ENCODE measurements at places on chromosomes 6 and 20.
A peak's percentile ranks its signal among the peaks of the same experiment; 100 is the strongest.

GRCh38 chr6:108768166-108768555 lies 80.1 kb upstream of the ARMC2 start:
- no peak for DNase-seq

DNA sequence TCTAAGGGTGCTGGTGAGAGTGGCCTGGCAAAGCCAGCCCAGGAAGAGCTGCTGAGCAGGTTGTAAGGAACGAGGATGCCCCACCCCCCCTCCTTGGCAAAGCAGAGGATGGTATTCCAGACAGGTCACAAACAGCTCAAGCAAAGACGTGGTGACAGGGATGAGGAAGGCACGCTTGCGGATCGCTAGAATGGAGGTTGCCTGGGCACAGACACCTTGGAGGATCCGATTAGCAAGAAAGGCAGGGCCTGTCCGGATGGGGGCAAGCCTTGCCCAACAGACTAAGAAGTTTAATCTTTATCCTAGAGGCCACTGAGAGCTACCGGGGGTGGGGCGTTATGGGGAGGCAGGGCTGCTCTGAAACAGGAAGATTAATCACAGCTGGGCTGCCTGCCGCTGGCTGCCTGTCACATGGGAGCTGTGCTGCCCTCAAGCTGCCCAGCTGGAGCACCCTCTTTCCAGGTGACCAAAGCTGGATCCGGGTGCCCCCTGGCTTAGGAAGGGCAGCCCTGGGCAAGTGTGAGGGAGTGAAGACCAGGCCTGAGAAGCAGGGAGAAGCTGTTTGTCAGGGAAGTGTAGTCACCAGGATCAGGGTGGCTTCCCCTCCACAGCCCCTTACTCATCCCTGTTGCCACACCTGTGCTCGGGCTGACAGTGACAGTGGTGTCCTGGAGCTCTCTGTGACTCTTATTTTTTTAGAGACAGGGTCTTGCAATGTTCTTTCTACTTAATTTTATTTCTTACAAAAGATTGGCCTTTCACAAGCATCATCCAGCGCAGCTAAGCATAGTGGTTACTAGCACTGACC lies 9.1 kb upstream of the MAPK13 start:
- DNase-seq: peak; percentile 28

DNA sequence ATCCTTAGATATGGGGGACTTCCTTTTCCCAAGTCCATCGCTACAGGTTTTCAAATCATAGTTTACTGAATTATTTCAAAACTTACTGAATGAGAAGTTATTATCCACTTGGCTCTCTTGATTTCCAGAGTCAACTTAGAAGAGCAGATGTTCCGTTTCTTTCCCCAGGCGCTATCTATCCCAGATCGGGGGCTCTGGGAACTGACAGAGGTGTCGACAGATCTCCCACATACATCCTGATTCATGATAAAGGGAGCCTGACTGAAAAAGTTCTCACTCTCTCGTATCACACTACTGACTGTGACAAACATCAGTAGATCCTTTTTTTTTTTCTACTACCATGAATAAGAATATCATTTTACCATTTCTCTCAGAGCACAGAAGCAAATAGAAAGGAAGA lies 654.8 kb downstream of the RNF144B start:
- no peak for DNase-seq

DNA sequence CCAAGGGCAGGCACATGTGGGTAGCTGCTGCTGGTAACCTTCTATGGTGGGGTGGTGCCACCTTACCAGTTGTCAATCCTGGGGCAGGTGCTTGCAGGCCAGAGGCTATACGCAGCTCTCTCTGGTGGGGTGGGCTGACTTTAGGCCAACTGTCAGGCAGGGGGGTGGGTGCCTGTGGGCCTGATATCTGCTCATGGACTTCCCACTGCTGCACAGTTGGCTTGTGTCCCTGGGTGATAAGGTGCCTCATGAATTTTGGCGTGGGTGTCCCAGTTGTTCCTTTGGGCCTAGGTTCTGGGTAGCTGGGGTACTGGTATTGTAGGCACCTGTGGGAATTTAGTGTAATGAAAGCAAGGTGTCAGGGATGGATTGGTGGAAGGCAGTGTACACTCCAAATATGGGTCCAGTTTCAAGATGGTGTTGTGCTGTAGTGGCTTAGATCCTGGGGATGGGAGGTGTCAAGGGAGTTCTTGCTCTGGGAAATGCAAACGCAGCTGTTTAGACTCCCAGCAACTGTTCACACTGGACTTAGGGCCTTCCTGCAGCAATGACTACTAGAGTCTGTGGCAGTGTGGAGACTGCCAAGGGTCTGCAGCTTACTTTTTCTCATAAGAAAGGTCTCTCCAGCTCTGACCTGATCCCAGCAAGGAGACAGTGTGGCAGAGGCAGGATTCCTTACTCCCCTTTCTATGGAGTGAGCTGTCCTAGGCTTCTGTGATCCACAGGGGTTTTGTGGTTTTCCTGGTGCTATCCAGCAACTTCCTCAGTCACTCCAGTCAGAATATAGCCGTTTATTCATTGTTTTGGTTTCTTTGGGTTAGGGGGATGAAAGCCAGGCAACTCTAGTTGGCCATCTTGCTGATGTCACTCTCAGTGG lies 128.2 kb downstream of the CRYBG1 start:
- no peak for DNase-seq

- no peak for DNase-seq
Observed at GRCh38 chr20:41150664-41151063, 13.3 kb downstream of the PLCG1 start.

GRCh38 chr6:34243131-34243771 lies 5.6 kb downstream of the SMIM29 start:
- DNase-seq: no peak

GRCh38 chr6:34243901-34244884 lies 4.6 kb downstream of the SMIM29 start:
- DNase-seq: peak; percentile 93

DNA sequence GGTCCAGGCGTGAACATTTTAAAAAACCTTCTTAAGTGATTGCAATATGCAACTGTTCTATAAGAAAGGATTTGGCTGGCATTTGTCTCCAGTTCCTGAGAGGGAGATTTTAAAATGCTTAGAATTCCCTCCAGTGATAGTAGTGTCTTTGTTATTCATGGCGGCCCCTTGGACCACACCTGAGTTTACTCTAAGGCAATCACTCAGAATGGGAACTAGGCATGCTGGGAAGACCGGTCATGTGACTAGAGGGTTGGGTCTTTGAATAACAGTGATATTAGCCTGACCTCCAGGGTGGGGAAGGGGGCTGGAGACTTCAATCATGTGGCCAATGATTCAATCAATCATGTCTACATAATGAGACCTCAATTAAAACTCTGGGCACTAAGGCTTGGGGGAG lies 50.7 kb upstream of the UTRN start:
- no peak for DNase-seq

DNA sequence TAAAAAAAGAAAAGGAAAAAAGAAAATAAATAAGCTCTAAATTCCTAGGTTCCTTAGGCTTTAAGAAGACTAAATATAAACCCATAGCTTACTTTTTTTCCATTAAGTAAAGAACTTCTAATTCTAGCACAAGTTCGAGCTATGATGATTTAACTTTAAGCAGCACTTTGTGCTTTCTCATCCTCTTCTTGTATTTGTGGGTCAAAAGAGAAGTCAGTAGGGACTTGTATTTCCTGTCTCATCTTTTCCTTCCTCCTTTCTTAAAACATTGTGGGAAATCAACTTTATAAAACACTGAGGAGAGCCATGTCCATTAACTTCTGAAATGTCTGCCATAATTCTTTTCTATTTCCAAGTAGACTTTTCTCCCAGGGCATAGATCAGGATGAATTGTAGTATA lies 637.7 kb upstream of the CITED2 start:
- no peak for DNase-seq

DNA sequence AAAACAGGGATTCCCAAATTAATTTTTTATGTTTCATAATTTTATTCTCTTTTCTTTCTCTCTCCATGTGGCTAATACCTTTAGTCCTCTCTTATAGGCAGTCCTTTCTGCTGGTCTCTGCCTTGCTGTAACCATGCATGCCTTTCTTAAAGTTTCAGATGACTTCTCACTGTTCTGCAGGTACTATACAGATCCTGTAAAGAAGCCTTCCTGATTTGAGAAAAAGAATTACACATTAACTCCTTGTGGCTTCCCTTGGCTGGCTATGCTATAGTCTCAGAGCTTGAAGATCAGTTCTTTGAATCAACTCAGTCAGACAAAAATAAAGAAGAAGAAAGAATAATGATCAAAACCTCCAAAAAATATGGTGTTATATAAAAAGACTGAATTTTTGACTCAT lies 7.3 kb upstream of the GPR63 start:
- DNase-seq: no peak

DNA sequence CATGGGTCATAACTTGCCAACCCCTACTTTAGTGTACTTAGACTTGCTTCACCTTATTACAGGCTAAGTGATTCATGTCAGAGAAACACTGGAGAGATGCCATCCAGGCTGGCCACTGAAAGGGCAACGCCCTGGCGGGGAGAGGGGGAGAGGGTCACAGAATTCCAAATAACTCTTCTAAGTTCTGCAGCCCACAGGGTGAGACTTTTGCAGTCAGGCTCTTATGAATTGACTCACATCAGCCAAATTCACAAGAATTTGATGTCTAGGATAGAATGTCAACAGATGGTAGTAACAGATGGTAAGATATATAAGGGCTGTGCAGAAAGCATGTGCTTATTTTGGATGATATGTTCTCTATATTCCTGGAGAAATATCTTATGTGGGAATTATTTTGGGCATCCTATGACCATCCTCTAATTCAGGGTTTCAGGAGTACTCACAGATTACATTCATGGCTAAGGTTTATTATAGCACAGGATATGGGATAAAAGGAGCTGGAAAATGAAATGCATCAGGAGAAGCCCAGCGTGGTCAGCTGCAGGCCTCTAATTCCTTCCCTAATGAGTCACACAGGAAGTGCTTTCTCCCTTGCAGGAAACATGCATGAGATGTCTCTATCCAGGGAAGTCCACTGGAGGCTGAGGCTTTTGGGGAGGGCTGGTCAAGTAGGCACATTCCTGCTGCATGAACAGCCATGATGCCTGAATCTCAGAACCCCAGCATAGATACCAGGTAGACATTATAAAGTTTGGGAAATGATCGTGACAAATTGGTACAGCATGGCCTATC lies 58.7 kb upstream of the RIN2 start:
- DNase-seq: peak; percentile 2

DNA sequence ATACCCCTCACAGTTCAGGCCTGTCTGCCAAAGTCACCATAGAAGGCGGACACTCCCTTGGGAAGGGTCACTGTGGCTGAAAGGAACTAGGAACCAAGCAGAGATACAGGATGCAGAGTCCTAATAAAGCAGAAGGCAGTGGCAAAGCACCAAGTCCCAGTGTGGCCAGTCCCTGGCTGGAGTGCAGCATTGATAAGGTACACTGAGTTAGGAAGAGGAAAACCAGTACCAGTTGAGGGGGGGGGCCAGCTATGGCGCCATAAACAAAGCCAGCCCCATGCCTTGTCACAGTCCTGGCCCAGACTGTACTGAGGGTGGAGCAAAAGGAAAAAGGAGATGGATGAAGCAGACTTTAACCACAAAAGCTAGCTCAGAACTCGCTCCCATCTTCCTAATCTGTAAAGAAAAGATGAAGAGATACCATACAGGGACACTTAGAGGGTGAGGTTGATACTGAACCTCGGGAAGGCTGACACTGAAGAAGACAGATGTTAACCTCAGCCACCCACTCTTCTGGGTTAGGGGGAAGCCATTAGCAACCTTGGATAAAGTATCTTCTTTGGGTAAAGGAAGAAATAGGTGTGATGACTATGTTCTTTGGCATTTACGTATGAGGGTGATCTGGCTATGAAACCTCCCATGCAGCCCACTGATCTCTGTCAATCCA lies 7.8 kb downstream of the ABHD12 start:
- no peak for DNase-seq

DNA sequence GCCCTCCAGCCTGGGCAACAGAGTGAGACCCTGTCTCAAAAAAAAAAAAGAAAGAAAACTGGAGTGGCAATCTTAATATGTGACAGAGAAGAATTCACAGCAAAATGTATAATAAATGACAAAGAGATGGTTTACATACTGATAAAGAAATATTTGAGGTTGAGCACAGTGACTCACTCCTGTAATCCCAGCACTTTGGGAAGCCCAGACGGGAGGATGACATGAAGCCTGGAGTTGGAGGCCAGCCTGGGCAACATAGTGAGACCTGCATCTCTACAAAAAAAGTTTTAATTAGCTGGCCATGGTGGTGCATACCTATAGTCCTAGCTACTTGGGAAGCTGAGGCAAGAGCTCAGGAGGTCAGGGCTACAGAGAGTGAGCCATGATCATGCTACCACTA lies 12.4 kb upstream of the DEFB118 start:
- DNase-seq: no peak

- DNase-seq: no peak
Observed at GRCh38 chr6:35427851-35428321, 24.3 kb upstream of the FANCE start.

DNA sequence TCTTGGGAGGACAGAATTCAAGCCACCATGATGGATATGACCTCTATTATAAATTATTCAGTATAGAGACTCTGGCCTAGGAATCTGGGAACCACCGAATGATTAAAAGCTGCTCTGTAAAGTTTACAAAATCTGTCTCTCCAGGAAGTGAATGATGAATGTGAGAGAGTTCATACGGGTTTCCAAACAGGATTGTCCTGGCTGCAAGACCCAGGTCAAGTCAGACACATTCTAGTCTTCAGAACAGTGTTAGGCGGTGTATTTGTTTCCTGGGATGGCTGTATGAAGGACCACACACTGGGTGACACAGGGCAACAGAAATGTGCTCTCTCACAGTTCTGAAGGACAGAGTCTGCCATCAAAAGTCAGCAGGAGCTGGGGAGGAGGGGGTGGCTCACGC lies 222.4 kb downstream of the ZNF217 start:
- no peak for DNase-seq

GRCh38 chr20:25364879-25365699 lies 25.5 kb downstream of the ABHD12 start:
- DNase-seq: no peak

GRCh38 chr6:35739645-35740524 lies 3.1 kb downstream of the ARMC12 start:
- DNase-seq: no peak

DNA sequence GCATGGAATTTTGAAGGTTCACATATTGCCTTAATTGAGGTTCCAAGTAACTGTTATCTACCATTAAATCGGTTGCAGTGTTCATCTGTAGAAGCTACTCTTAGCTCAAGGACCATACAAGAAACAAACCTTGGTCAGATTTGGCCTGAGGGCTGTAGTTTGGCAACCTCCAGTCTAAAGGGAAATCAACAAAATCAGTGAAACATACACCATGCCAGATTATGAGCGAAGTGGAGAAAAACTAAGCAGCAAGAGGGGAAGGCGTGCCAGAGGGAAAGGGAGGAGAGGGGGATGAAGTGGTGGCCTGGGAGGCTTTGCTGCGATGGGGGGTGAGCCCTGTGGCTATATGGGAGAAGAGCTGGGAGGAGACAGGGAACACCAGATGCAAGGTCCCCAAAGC lies 8.8 kb upstream of the SNAI1 start:
- no peak for DNase-seq

GRCh38 chr6:137571854-137572253 lies 77.7 kb upstream of the OLIG3 start:
- peak; percentile 48 for DNase-seq

- DNase-seq: no peak
Observed at GRCh38 chr20:4875578-4876067, 125.7 kb downstream of the SLC23A2 start.

- no peak for DNase-seq
Observed at GRCh38 chr6:143621876-143622605, 55.7 kb upstream of the PHACTR2 start.

Data from ACHN (cell line).